ENCODE measurements at places on chromosomes 16 and 17.
A peak's percentile ranks its signal among the peaks of the same experiment; 100 is the strongest.

GRCh38 chr16:3610698-3611145 lies 684 bp downstream of the SLX4 start:
- peak; percentile 37 for DNase-seq

DNA sequence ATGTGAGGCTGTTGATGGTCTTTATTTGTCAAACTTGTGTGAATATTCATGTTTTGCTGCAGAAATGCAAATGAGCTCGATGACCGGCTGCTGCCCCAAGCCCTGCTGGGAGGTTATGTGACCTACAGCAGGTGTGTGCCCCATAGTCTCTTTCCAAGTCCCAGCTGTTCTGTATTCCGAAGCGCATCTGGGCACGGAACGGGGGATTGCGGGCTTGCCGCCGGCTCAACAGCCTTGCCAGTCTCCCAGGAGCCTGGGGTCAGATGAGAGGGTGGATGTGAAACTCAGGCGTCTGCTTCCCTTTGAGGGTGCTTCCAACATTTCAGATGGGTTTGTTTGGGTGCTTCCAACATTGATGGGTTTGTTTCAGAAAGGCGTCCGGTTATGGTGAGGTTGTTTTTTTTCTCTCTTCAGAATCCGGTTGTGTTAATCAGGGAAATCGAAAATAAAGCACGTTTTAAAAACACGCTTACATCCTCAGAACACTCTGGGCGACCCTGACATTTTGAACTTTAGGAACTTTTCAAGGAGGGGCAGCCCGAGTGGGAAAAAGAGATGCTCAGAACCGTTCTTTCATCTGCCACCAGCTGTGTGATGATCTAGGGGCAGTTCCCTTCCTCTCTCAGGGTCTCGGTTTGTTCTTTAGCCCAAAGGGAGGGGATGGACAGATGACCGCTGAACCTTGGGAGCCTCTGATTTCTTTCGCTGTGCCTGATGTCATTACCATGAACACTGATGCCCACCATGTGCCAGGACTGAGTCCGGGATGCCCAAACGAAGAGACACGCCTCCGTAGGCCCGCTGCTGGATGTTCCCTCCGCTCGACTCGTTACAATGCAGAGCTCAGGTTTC lies 47.8 kb upstream of the AMZ2 start:
- no peak for DNase-seq

- DNase-seq, result peak; percentile 27
Observed at GRCh38 chr17:78226055-78226758, 5.2 kb upstream of the TMEM235 start.

DNA sequence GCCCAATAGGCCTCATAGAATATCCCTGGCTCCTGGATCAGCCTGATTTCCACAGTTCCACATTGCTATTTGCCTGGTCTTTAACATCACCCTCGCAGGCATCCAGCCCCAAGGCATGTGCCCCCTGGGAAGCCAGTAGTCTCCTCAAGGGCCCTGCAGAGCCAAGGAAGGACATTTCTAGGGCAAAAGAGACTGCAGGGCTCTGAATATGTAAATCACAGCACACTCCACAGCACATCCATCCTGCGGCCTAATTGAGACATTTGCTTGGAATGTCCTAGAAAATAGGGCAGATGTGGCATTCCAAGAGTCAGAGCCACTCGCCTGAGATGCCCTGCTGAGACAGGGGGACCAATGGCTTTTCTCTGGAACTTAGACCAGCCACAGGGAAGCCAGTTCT lies 11.4 kb upstream of the C16orf78 start:
- no peak for DNase-seq

DNA sequence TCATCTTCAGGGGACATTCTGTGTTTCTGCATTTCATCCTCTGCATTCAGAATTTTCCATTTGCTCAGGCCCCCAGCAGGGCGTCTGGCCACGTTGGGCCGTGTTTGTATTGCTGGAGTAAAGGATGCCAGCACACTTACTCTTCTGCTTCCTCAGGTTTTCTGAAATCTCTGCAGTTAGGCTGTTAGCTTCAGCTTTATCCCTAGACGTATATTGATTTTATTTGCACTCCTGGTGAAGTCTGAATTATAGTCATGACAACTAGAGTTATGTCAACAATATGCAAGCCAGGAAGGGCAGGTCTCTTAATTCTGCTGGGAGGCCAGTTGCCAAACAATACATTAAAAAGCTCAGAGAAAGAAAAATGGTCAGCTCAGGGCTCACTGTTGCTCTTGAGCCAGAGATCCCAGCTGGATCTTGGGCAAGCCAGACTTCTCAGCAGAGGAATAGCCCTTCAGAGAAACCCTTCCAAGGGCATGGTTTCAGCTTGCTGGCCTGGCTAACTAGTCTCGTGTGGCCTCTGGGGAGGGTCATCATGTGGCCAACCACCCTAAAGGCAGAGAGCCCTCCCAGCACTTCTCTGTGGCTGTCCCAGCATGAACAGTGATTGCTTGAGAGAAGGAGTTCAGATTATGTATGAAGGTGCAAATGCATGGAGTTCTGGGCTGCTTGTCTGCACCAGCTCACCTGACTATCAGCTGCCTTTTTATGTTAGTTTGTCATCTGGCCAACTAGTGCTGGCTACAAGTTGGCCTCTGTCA lies 110.2 kb upstream of the CACNG5 start:
- DNase-seq, result no peak

DNA sequence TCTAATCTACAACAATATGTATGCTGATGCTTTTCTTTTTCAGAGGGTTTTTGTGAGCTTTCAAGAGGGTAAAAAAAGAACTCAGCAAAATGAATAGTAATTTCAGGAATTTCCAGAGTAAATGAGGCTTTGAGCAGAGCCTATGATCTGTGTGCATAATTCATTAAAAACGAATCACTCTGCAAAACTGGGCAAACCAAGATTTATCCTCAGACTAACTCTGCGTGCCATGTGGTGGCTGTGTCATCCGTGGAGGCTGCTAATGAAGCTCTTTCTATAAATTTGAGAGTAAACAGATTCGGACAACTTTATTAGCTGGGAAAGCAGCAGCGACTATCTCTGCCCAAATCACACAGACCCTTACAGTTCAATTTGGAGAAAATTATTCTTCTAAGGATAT lies 83.8 kb downstream of the FOXL1 start:
- DNase-seq, result no peak

GRCh38 chr17:48528153-48528935 lies 2.5 kb downstream of the HOXB1 start:
- no peak for DNase-seq

DNA sequence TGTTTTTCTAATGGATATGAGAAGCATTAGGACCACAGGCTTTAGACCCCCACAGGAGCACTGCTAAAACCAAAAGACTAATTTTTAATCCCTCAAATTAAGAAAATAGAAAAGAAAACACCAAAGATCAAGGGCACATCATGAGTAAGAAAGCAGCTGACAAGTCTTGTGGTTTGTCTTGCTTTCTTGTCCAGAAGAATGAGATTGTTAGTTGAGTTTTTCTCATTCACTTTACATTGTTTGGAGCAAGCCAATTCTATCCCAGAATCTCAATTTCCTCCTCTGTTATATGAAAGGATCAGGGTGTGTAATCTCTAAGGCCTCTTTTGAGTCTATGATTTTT lies 899.0 kb downstream of the KCNJ2 start:
- DNase-seq, result no peak

DNA sequence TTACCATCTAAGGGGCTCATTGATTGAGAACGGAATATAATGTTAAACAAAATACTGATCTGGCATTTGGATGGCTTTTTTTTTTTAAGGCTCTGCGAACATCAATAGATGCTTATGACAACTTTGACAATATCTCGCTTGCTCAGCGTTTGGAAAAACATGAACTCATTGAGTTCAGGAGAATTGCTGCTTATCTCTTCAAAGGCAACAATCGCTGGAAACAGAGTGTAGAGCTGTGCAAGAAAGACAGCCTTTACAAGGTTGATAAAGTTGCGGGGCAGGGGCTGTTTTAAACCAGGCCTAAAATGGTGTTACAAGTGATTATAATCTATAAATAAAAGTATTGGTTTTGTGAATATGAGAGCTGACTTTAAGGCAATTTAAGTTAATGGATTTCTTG lies 22.3 kb downstream of the PTRH2 start:
- DNase-seq, result no peak

DNA sequence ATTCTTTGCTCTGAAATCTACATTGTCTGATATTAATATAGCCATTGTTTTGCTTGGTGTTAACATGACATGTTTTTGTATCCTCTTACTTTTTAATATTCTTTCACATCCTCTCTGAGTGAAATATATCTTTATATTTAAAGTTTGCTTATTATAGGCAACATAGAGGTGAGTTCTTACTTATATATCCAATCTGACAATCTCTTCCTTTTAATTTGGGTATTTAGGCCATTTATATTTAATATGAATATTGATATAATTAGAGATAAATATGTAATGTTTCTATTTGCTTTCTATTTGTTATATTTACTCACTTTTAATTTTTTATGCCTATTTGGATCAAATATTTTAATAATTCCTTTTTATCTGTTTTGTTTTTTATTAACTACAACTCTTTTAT lies 554.1 kb upstream of the SALL1 start:
- no peak for DNase-seq

- DNase-seq, result peak; percentile 69
Observed at GRCh38 chr17:1108765-1109605, 70.8 kb downstream of the ABR start.

- DNase-seq, result no peak
Observed at GRCh38 chr17:4499431-4500190, 930 bp downstream of the SPNS2 start.

DNA sequence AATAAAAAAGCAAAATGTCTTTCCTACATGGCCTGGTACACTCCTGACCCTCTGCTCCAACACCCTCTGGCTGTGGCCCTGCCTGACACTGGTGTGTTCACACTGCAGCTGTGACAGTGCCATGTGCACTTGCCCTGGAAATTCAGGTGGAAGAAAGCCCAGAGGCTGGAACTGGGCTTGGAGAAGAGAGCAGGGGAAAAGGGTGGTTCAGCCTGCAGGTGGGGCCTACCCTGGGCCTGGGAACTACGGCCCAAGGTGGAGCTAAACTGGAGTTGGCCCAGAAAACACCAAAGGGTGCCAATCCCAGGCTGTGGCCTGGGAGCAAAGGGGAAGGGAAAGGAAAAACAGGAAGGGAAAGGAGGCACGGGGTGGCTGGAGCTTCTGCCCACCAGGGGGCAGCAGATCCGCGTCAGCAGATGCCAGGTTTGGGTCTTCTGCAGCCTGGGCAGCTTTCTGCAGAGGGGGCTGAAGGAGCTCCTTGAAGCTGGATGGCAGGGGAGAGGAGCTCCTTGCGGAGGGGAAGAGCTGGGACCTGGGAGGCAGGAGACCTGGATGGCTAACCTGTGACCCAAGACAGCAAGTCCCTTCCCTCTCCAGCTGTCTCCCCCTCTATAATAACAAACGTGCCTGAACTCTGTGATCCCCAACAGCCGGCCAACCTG lies 15.4 kb upstream of the CTCF start:
- DNase-seq, result peak; percentile 75

- no peak for DNase-seq
Observed at GRCh38 chr16:55907661-55908060, 32.5 kb upstream of the CES5A start.

- DNase-seq, result peak; percentile 69
Observed at GRCh38 chr16:81204798-81205680, 33.5 kb upstream of the BCO1 start.

GRCh38 chr17:16878606-16879005 lies 93.3 kb downstream of the TNFRSF13B start:
- DNase-seq, result no peak

GRCh38 chr16:27721531-27722181 lies 171.7 kb downstream of the KATNIP start:
- no peak for DNase-seq

DNA sequence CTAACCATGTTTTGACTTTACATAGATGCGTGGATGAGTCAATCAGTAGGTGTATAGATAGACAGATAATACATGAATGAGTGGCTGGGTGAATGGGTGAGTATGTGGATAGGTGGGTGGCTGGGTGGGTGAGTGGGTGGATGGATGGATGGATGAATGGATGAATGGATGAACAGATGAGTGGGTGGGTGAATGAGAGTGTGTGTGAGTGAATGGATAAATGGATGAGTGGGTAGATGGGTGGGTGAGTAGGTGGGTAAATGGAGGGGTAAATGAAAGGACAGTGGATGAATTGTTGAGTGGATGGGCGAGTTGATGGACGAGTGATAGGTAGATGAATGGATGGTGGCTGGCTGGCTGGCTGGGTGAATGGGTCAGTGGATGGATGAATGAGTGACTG lies 23.2 kb downstream of the C16orf95 start:
- no peak for DNase-seq

DNA sequence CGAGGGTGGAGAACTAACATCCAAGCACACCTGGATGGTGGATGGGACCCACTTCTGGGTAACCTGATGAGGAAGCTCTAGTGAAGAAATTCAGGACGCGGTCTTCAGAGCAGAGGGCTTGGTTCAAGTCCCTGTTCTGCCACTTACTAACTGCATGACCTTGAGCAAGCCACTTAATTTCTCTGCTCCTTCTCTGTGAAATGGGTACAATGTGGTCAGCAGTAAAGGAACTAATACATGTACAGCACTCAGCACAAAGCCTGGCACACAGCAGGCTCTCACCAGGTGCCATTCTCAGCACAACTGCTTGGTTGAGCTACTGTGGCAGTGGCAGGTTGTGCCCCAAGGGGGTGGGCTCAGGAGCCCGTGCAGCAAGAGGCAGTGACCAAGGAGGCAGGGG lies 1.9 kb upstream of the OSBPL7 start:
- DNase-seq, result no peak

DNA sequence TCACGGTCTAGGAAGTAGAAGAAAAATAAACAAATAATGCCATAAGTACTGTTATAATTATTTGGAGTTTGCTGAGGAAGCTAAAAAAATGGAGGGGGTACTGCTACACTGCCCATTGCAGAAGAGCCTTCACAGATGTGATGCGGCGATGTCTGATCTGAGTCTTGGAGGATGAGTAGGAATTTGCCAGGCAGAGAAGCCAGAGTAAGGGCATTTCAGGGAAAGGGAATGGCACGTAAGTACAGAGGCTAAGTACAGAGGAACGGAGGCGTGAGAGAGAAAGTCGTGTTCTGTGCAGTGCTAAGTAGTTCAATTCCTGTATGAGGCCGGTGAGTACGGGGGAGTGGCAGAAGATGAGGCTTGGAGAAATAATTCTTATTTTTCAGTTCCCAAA lies 741 bp upstream of the GRB2 start:
- peak; percentile 37 for DNase-seq

Data from ELR (cell line).